Colonic mucosa (tissue), 4 donors: ENCODE measurements at places on chromosomes 11 and 22.

- peak; percentile 87 for DNase-seq
These were observed 8.9 kb upstream of the FXYD2 start for GRCh38 chr11:117833401-117833891.

DNA sequence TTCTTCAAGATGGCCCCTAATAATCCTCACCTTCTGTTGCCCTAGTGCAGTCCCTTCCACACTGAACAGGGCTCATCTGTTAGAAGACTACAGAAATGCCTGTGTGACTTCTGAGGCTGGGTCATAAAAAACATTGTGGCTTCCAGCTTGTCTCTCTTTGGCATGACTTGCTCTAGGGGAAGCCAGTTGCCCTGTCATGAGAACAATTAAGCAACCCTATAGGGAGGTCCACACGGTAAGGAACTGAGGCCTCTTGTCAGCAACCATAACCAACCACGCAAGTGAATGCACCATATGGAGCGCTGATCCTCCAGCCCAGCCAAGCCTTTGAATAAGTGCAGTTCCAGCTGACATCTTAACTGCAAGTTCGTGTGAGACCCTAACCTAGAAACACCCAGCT, 2.6 kb downstream of the LIPT2 start:
- DNase-seq = no peak

- no peak for DNase-seq
These were observed 226.0 kb downstream of the MIAT start for GRCh38 chr22:26883393-26883792.

GRCh38 chr22:18005201-18005926, 19.0 kb downstream of the MICAL3 start:
- no peak for DNase-seq

DNA sequence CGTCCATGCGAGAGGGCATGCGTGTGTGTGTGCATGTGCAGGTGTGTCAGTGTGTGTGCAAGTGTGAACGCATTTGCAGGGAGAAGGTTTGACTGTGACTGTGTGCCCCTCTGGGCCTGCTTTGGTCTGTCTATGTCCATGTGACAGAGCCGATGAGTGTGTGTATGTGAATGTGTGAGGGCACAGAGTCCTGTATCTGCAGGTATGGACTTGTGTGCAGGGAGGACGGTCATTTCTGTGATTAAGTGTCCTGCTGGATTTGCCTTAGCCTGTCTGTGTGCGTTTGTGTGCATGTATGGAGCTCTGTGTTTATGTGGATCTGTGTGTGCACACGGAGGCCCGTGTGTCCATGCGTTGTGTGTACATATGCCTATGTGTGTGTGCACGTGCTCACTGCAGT, 5.4 kb downstream of the EMID1 start:
- DNase-seq = no peak

DNA sequence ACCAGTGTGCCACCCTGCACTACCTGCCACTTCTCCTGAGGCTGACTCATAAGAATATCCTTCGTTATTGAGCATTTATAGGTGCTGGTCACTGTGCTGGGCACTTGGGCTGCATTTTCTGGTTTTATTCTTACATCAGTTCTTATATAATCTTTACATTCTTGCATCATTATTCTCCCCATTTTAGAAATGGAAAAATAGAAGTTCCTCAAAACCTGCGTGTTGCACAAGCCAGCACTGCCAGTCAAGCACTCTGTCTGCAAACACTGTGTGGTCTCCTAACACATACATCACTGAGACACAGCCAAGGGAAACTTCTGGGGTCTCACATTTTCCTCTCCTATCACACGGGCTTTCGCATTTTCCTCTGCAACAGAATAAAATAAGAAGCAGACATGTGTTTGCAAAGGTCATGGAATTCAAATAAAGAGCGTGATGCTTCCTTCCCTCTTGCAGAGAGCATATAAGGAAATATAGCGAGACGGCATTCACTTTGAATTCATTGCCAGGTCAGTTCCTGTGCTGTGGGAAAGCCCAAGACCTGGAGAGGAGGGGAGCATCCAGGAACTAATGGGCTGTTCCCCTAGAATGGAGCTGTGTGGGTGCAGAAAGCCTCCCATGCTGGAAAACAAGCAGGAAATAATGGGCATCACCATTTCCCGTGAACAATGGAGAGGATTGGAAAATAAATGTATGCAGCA, 73.9 kb upstream of the SEZ6L start:
- no peak for DNase-seq
